Activated CD4-positive, alpha-beta T cell treated with anti-CD3 and anti-CD28 coated beads, Interleukin-2, amount 10 ng/mL, durations not matched to agents 24 days and 14 days (primary cell): ENCODE measurements at places on chromosomes 2 and 18.

GRCh38 chr2:64525317-64525613, 1.1 kb downstream of the AFTPH start:
- peak; percentile 81 for DNase-seq

GRCh38 chr18:76456018-76456750, 38.9 kb downstream of the ZNF516 start:
- no peak for DNase-seq

- no peak for DNase-seq
These were observed 225.7 kb downstream of the TCF4 start for GRCh38 chr18:55362303-55362702.

DNA sequence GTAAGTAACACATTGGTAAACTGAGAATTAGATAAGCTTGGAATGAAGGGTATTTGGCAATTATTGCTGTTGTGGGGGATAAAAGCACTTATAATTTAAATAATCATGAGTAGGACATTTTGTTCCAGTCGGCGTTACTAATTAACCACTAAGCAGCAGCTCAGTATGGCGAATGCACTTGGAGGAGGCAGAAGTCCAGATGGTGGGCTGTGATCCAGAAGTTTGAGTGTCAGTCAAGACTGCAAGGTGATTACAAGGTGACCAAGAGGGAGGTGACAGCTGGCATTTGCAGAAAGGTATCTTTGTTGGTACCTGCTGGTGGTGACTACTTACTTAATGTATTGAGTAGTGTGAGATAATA, 643.6 kb upstream of the FAM98A start:
- DNase-seq = no peak

DNA sequence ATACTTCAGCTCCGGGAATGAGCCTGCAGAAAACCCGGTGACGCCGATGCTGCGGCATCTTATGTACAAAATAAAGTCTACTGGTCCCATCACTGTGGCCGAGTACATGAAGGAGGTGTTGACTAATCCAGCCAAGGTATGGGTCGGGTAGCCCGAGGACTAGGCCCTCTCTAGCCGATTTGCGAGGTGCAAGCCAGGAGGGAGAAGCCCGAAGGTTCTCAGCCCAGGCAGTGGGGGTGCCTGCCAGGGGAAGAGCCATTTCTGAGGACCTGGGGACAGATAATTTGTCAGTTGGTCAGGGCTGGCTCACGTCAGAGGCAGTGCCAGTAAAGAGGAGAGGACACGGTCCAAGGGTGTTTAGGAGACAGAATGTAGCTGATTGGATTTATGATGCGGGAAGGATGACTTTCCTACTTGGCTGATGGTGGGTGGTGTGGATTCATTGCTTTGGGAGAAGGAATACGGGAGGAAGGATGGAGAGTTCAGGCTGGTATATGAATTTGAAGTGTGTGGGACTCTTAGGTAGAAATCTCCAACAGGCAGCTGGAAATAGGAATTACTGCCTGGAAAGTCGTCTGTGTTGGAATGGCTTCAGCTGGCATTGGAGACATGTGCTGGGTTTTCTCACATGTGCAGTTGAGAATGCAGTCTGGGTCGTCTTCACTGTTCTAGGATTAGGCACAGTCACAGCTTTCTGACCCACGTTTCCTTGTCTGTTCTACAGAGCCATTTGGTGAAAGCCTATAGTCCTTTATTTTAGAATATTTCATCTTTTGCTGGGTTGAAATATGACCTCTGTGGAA, 874 bp downstream of the NDUFAF7 start:
- DNase-seq = peak; percentile 71

DNA sequence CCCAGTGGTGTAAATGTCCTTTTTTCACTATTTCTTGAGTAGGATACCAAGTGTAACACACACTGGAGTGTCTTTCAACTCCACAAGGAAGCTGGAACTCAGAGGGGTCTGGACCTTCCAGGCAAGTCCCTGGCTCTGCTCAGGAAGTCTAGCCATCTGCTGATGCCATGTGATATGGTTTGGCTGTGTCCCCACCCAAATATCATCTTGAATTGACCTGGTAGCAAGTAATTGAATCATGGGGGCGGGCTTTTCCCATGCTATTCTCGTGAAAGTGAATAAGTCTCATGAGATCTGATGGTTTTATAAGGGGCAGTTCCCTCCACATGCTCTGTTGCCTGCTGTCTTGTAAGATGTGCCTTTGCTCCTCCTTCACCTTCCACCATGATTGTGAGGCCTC, 99.4 kb upstream of the CDC42EP3 start:
- no peak for DNase-seq

DNA sequence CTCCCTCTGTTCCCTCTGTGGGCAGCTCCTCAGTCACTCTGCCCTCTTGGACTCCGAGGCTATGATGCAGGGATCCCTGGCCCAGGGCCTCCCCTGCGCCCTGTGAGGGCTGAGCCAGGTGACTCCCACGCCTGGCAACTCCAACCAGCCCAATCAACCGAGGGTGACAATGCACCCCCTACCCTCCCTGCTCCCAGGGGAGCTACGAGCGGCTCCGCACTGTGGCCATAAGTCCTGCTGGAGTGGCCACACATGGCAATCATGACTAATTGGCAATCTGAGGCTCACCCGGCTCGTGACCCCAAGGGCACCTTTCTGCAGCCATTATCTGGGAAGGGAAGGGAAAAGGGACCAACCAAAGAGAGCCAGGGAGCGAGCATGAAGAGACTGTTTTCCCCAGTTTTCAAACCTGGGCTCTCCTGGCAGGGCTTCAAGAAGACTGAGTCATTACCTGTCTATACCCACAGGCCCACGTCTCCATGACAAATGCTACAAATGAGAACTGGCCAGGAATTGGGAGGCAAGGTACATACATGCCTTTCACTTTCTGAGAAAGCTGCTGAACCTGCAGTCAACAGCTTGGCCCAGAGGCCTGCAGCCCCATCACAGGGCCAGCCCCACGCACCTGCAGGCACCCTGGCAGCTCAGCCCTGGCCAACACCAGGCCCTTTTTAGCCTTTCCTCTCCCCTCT, 45.1 kb downstream of the RPL31 start:
- DNase-seq = no peak

GRCh38 chr2:238696331-238696730, 151.6 kb upstream of the TWIST2 start:
- peak; percentile 43 for DNase-seq

GRCh38 chr2:19203866-19204265, 154.6 kb downstream of the OSR1 start:
- DNase-seq = no peak

DNA sequence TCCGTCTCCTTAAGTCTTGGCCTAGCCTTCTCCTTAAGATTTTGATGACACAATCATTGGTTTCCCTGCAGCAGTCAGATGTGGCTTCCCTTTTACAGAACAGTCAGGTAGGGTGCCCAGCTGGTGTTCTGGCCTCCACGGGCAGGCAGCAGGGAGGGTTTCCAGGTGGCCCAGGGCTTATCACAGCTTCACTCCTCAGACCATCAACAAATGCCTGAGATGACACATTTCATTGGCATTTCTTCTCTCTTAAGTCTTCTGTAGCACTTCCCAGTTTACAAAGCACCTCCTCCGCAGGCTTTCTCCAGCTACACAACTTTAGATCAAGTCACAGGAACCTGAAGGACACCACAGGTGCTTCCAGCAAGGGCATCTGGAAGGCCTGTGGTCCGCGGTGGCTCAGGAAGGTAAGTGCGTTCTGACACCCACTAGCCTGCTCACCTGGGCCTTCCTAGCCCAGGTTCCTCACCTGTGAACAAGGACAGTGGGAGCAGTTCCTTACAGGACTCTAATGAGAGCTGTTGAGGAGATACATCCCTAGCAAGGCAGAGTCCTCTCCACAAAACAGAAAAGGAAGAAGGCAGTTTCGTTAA, 37.6 kb downstream of the PTPN18 start:
- DNase-seq = no peak

GRCh38 chr18:68234131-68234530, 480.8 kb downstream of the TMX3 start:
- DNase-seq = no peak

GRCh38 chr2:62216616-62217015, 20.7 kb downstream of the B3GNT2 start:
- DNase-seq = no peak

DNA sequence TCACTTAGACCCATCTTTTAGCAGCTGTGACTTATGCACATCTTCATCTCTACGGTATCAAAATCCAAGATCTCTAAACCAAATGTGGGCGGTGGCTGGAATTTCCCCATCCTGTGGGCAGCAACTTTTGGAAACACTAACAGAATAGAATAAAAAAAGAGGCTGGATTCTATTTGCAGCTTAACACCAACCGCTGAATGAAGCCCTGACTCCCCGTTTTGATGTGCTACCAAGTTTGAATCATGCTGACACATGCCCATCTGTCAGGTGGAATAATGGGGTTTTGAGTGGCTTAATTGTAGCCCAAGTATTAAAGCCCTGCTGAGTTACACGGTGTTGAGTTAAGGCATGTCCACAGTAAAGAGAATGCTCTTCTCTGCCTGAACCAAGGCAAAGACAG, 165.2 kb downstream of the MTCL1 start:
- DNase-seq = no peak

- no peak for DNase-seq
These were observed 103.5 kb upstream of the NOSTRIN start for GRCh38 chr2:168698969-168699368.

- no peak for DNase-seq
These were observed 126.3 kb upstream of the SERTAD2 start for GRCh38 chr2:64780041-64780440.

- DNase-seq = no peak
These were observed 215.5 kb upstream of the CWC22 start for GRCh38 chr2:180222644-180223043.

DNA sequence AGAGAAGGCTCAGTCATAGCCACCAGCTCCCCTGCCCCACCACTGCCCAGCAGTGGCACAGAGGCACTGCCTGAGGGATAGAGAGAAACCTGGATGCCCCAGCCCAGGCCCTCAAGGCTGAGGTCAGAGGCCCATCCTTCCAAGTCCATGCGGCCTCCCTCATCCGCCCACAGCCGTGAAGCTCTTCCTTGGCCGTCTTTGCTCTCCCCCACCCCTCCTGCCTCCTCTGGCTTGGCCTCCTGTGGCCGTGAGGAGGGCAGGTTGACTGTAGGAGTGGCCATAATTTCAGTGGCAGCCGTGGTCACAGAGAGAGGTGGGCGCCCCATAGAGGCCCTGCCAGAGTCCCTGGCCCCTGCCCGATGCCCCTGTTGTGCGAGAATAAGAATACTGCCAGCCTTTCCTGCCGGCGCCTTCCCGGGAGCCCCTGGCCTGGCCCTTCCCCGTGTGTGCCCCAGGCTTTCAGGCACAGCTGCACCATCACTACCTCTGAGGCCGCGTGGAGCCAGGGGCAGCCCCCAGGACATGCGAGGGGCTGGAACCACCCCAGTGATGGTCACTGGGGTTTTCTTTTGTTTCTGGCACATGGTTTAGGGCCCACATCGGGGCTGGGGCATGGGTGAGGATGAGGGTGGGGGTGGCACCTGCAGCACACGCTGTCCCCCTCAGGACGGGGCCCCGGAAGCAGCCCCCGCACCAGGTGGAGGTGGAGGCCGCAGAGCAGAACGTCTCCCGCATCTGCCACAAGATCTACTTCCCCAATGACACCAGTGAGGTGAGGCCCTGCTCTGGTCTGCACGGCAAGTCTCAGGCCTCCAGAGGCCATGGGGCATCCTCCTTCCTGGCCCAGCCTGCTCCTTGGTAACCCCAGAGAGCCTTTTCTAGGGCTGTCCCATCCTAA, 13.1 kb upstream of the GPR17 start:
- DNase-seq = no peak

DNA sequence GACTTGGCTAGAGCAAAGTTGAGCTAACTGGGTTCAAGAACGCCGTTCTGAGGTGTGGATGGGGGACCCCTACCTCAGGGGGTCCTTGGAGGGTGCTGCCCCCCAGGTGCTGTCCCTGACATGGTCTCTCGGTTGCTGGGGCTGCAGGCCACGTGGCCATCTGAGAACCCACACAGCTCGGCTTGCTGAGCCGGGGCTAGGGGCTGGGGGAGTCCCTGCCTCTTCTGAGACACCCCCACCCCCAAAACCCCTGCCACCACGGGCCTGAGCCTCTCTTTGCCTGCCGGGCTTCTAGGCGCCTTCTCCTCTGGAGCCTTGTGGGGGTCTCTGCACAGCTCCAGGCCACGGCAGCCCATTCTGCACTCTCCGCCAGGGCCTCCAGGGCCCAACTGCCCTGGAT, 52.0 kb upstream of the LAMA1 start:
- DNase-seq = no peak

DNA sequence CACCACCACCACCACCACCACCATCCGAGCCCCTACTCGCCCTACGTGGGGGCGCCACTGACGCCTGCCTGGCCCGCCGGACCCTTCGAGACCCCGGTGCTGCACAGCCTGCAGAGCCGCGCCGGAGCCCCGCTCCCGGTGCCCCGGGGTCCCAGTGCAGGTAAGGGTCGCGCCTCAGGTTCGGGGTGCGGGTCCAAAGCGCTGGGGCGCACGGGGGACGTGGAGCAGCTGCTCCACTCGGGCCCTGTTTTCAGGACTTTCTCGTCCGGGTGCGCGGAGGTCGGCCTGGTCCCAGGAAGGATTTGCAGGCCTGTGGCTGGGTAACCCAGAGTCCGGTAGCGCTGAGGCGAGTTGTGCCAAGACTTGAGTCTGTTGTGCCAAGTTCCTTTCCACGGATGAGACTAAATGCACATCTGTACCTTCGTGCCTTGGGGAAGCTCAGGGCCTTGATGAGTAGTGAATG, 2.8 kb downstream of the GATA6 start:
- DNase-seq = no peak

DNA sequence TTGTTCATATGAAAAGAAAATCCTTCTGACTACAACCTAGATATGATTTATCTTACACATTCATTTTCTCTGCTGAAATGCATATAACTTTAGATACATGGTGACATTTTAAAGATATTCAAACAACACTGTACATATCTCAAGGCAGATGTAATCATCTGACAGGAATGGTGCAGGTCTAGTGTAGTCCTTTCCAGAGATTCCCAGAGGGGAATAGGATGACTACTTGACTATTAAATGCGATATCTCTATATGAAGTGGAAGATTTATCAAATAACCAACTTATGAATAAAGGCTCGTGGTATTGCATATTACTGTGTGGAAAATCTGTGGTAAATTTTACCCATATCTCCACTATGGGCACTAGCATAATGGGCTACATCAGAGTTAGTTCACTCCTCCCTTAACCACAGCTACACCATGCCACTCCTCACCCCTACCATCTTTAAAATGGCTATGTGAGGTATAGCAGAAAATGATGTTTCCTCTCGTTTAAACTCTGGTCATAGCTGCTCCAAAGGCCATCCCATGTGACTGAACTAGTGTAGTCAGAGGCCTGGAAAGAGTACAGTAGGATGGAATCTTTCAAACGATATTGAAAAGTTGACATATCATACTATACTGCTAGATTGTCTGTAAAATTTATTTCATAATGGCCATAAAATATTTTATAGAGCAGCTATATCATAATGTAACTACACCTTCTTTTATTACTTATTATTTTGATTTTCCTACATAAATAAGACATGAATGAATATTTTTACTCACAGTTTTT, 9.1 kb upstream of the ITPRID2 start:
- no peak for DNase-seq

- no peak for DNase-seq
These were observed 115.8 kb downstream of the SS18 start for GRCh38 chr18:25974630-25975077.

- no peak for DNase-seq
These were observed 343.2 kb downstream of the ALK start for GRCh38 chr2:29578084-29578598.

GRCh38 chr2:134134827-134135226, 119.0 kb upstream of the MGAT5 start:
- DNase-seq = no peak

- no peak for DNase-seq
These were observed 257.7 kb downstream of the TXNL1 start for GRCh38 chr18:56380685-56381084.

GRCh38 chr2:6650311-6650710, 215.4 kb downstream of the CMPK2 start:
- no peak for DNase-seq
